ENCODE measurements at places on chromosomes 16 and 17.

GRCh38 chr17:78238823-78239488, 7.5 kb downstream of the TMEM235 start:
- H3K27me3 ChIP-seq = peaks cover 3% of the 10 kb centered on the region
- no peaks in the 10 kb centered on the region for H3K4me1 ChIP-seq
- no peak overlapping the region for H3K27ac ChIP-seq
- no peak overlapping the region for H3K4me3 ChIP-seq

GRCh38 chr16:88764913-88765349, 20.1 kb downstream of the PIEZO1 start:
- H3K4me3 ChIP-seq = no peak overlapping the region
- peaks cover 24% of the 10 kb centered on the region for H3K4me1 ChIP-seq
- no peaks in the 10 kb centered on the region for H3K27me3 ChIP-seq

- H3K4me3 ChIP-seq = no peak overlapping the region
- H3K27ac ChIP-seq = no peak overlapping the region
- H3K4me1 ChIP-seq = peaks cover 1% of the 10 kb centered on the region
- peak; percentile 74 for DNase-seq
These were observed 43.9 kb upstream of the TEX2 start for GRCh38 chr17:64306850-64307463.

- DNase-seq = no peak
- no peak overlapping the region for H3K27ac ChIP-seq
- H3K4me3 ChIP-seq = no peak overlapping the region
- H3K4me1 ChIP-seq = peaks cover 23% of the 10 kb centered on the region
- H3K36me3 ChIP-seq = peaks cover 22% of the 10 kb centered on the region
These were observed 78.8 kb downstream of the CES1 start for GRCh38 chr16:55754056-55754455.

- no peaks in the 10 kb centered on the region for H3K27me3 ChIP-seq
- H3K36me3 ChIP-seq = peaks cover 12% of the 10 kb centered on the region
- H3K27ac ChIP-seq = peak overlapping the region; percentile 93
- H3K4me1 ChIP-seq = peaks cover 56% of the 10 kb centered on the region
These were observed 742 bp upstream of the NUTF2 start for GRCh38 chr16:67846063-67846319.

DNA sequence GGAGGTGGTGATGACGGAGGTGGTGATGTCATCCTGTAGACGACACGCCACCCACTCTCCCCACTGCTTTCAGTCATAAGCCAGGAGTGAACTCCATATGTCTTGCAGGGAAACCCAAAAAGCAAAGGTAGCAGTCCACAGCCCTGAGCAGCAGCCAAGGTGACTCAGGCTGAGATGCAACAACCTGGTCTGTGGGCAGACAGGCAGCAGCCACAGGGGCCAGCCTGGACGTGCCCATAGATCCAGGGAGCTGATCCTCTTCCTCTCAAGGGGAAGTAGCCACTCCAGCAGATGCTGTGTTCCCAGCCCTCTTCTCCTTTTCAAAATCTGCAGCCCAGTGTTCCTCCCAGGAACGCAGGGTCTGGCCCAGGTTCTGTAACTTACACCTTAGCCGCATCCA, 17.3 kb upstream of the CIITA start:
- DNase-seq = no peak
- H3K27ac ChIP-seq = no peak overlapping the region
- peaks cover 3% of the 10 kb centered on the region for H3K4me1 ChIP-seq
- H3K4me3 ChIP-seq = no peak overlapping the region

DNA sequence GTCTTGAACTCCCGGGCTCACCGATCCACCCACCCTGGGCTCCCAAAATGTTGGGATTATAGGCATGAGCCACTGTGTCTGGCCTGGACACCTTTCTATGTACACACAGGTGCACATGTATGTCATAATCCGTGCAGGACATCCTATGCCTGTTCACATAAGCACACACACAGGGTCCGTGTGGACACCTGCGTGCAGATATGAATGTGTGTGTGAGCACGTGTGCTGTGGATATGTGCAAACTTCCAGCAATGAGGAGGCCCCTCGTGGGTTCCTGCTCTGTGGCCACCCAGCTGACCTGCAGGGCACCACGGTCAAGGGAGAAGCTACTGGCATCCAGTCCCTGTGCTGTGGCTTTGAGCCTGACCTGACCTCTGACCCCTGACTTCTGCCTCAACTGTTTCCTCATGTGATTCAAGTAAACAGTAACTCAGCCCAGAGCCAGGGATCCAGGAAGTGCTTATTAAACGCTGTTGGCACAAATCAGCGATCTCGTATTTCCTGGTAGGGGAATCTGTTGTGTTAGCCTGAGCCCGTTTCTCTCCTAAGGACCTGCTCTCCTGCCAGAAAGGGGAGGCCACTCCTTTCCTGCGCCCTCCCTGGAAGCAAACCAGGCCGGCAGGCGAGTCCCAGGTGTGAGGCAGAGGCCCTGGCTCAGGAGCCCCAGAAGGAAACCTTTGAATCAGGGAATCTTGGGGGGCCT, 6.5 kb downstream of the CPNE7 start:
- no peak overlapping the region for H3K27ac ChIP-seq
- no peaks in the 10 kb centered on the region for H3K4me1 ChIP-seq
- no peaks in the 10 kb centered on the region for H3K36me3 ChIP-seq
- no peak overlapping the region for H3K4me3 ChIP-seq

GRCh38 chr16:89761304-89761922, 40.1 kb downstream of the ZNF276 start:
- DNase-seq = no peak
- no peaks in the 10 kb centered on the region for H3K27me3 ChIP-seq
- peak overlapping the region; percentile 75 for H3K4me3 ChIP-seq
- H3K27ac ChIP-seq = peak overlapping the region; percentile 96
- H3K36me3 ChIP-seq = peaks cover 68% of the 10 kb centered on the region

DNA sequence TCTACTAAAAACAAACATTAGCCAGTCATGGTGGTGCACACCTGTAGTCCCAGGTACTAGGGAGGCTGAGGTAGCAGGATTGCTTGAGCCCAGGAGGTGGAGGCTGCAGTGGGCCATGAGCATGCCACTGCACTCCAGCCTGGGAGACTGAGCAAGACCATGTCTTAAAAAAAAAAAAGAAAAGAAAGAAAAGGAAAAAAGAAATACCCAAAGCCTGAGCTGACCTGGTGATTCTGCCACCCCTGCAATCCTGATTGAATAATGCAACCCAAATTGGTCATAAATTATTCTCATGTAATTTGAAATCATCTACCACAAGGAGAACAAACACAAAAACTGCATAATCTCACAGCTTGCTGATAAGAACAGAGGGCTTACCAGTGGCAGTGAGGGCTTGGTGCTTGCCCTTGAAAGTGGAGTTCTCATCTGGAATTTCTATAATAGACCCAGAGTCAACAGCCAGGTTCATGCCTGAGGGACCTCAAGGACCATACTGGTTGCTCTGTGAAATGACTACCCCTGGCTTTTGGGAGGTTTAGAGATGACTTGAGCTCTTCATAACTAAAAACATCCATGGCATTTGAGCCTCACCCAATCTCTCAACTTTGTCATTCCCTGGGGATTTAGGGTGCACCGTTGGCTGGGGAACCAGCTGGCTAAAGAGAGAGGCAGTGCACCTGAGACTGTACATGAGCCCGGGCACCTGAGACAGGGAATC, 35.4 kb upstream of the TMC5 start:
- peaks cover 40% of the 10 kb centered on the region for H3K27me3 ChIP-seq
- no peaks in the 10 kb centered on the region for H3K36me3 ChIP-seq
- H3K4me3 ChIP-seq = no peak overlapping the region
- no peak for DNase-seq
- no peak overlapping the region for H3K27ac ChIP-seq

- no peak overlapping the region for H3K4me3 ChIP-seq
- no peaks in the 10 kb centered on the region for H3K27me3 ChIP-seq
- H3K27ac ChIP-seq = no peak overlapping the region
- H3K4me1 ChIP-seq = no peaks in the 10 kb centered on the region
These were observed 43.9 kb upstream of the SLC5A11 start for GRCh38 chr16:24801761-24802302.
